ENCODE measurements at places on chromosomes 1 and 21. TPM values are rescaled to one million over a fixed set of nuclear protein-coding genes. Genes with fewer than 3 reads are reported as not detected.
A peak's percentile ranks its signal among the peaks of the same experiment; 100 is the strongest.

DNA sequence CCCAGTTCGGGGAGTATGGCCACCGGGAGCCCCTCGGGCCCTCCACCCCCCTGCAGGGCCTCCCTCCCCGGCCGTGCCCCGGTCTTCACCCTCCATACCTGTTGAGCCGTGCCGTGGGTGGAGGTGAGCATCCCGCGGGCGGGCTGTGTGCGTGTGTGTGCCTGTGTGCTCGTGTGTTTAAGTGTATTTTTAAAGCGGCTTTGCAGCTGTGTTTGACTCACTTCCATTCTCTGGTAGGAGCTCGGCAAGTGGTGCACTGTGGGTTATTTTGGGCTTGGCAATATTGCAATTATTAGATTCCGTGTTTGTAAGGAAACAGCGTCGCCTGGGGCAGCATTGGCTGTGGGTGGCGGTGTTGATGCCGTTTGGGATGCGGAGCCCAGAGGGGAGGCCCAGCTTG lies 20.3 kb upstream of the PLCH2 start:
- no peak for DNase-seq

- DNase-seq: no peak
Observed at GRCh38 chr1:40971966-40972365, 7.5 kb upstream of the CTPS1 start.

Gene ARMH1
- 0.70 TPM for total RNA-seq

DNA sequence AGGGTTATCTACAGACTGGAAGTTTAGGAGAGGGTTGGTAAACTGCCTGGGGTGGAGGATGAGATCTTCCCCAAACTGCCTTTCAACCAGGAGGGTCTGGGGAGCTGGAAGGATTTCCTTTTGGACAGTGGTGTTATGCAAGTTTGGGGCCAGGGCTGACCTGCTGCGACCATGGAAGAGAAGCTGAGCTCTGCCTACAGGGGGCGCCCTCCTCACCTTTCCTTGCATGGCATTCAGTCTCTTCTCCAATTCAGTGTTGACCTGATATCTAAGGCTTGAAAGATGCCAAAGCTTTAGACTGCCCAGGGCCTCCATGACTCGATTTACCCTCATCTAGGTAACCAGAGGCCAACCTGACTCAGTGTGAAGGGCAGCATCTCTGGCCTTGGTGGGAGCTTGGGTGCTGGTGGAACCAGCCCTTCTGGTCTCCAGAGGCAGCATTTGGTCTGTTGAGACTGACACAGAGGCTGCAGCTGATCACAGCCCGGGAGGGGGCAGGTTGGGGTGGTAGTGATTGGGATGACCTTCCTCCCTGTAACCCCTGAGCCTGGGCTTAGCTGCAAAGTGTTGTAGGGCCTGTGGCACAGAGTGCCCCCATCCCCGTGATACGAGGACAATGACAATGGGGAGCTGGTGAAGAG lies 170.0 kb downstream of the GRIK3 start:
- no peak for DNase-seq

GRCh38 chr1:70467531-70467930 lies 56.5 kb downstream of the CTH start:
- no peak for DNase-seq

- peak; percentile 36 for DNase-seq
Observed at GRCh38 chr1:53605181-53605580, 133.8 kb downstream of the GLIS1 start.

Gene TTC24
- not detected for total RNA-seq

DNA sequence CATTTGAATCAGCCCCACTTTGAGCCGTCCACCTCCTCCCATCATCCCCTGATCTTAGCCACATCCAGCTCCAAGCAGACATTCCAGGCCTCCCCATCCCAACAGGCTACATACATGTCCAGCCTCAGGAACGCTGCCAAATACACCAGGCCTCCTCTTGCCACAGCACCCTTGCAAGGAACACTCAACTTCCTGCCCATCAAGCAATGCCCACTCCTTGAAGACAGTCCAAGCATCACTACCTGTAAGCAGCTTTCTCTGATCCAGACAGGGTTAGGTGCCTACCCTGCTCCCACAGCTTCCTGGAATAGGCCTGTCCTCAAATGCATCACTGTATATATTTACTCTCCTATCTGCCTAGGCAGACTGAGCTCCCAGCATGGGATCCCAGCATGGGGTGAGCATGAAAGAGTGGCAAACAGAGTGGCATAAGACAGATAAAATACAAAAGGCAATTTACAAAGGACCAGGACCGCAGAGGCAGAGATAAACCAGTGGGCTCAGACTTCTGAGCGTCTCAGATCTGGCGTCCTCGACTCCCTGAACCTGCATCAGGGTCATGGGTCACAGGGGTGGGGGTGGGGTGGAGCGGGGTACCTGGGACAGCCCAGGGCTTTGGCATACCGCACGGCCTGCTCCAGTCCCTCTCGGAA lies 816 bp downstream of the HYI start:
- DNase-seq: peak; percentile 65

- DNase-seq: no peak
Observed at GRCh38 chr1:246156847-246157246, 350.2 kb downstream of the SMYD3 start.

Gene USF1
- 29.2 TPM for total RNA-seq

GRCh38 chr1:206065547-206066145 lies 12.7 kb downstream of the RHEX start:
- no peak for DNase-seq

GRCh38 chr1:90940746-90941145 lies 81.1 kb downstream of the ZNF644 start:
- DNase-seq: no peak

DNA sequence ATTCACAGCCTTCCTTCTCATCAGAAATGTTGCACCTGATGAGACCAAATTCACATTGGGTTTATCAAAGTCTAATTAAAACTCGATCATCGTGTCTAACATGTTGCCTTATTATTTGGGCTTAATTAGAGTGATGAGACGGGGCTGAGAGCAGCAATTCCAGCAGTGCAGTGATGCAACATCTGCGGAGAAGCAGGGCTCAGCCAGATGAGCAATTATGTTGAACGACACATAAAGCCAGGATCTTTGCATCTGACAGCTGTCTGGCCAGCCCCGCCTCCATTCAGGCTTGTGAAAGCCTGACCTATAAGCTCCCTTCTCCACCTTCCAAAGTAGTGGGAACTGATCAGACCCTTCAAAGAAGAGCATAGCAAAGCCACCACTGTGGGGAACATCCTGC lies 109.8 kb downstream of the C1orf94 start:
- DNase-seq: no peak

GRCh38 chr21:43884012-43884860 lies 19.2 kb downstream of the AGPAT3 start:
- no peak for DNase-seq

- DNase-seq: no peak
Observed at GRCh38 chr1:119034359-119034758, 46.2 kb upstream of the TBX15 start.

Gene PRELP
- 49.7 TPM for total RNA-seq

DNA sequence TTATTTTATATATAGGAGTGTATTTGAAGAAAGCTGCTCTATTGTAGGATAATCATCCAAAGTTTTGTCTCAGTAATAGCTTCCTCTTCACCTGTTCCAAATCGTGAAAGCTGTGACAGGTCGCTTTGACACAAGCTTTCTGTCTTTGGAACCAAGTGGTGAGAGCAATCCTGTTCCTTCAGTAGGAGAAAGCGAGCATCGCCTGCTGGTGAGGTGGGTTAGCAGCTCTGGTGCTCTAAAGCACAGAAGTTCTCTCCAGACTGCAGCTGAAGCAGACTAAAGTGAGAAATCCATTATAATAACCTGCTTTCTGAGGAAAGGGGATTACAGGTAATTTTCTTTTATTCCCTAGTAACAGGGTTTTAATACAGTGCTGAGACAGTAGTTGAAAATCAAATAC lies 803.8 kb downstream of the ADGRL2 start:
- no peak for DNase-seq
